ENCODE measurements at places on chromosomes 12 and 14.
A peak's percentile ranks its signal among the peaks of the same experiment; 100 is the strongest.

DNA sequence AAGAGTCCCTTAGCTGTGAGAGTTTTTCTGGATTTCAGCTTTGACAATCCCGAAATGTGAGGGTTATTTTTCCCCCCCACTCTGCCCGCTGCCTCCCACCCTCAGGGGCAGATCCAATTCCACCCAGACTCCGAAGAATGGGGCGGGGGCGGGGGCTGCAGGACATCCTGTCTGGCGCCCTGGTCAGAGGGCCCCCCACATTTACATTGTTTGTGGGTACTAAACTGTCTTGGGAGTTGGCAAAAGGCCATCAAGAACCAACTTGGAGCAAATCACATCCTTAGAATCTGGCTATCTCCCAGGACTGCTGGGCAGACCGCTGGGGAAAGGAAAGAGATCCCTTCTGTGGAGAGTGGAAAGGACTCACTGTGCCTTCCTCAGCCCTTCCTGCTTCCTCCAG is 2.4 kb downstream of the EMP1 start:
- peak; percentile 72 for DNase-seq

GRCh38 chr12:75631831-75632230 is 120.4 kb upstream of the KRR1 start:
- peak; percentile 56 for DNase-seq

GRCh38 chr12:104956870-104957718 is 996 bp downstream of the SLC41A2 start:
- DNase-seq, result no peak

- DNase-seq, result no peak
Observed at GRCh38 chr14:68707482-68707881, 85.4 kb downstream of the ZFP36L1 start.

- no peak for DNase-seq
Observed at GRCh38 chr14:86772075-86772474, 1220.9 kb downstream of the GALC start.

DNA sequence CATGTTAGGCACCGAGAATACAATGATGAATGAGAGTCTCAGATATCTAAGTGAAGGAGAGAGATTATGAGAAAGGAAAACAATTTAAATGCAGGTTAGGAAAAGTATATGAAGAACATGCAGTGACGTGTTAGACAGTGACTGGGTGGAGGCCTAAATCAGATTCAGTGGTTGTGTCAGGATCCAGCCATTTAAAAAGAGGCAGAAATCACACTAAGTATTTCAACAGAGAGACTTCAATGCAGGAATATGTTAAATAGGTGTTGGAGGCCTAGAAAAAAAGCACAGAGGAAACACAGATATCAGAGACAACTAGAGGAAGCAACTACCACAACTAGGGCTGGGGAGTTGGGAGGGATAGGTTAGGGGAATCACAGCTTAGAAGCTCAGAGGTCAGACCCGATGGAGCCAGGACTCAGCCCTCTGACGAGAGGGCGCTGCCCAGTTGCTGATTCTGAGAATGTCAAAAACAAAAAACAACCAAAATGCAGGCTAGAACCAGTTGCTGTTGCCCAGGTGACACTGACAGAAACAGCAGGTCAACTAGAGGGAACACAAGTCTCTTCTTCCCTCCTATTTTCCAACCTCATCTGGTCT is 3.0 kb upstream of the GARIN2 start:
- no peak for DNase-seq

- no peak for DNase-seq
Observed at GRCh38 chr12:32034045-32034444, 72.6 kb upstream of the BICD1 start.

Data from AG10803 (cell line).